ENCODE measurements at places on chromosomes 2 and 18.

DNA sequence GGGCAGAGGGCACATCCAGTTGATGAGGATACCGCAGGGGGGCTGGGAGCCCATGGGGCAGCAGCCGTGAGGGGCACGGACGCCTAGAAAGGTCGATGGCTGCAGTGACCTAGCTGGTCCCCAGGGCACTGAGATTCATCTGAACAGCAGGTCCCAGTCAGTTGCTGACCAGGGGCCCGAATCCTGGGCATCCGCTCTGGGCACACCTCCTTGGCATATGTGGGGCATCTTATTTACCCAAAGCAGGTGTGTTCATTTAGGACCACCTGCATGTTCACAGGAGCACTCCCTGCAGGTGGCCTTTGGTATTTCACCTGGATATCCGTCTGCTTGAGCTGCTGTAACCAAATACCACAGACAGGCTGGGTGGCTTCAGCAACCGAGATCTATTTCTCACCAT is 72.0 kb upstream of the ODC1 start:
- no peak overlapping the region for H3K4me3 ChIP-seq
- H3K27ac ChIP-seq: no peak overlapping the region
- no peaks in the 10 kb centered on the region for H3K4me1 ChIP-seq
- no peak for DNase-seq
- H3K36me3 ChIP-seq: no peaks in the 10 kb centered on the region

GRCh38 chr2:227509824-227510619 is 38.1 kb downstream of the AGFG1 start:
- H3K36me3 ChIP-seq: peaks cover 7% of the 10 kb centered on the region
- no peaks in the 10 kb centered on the region for H3K27me3 ChIP-seq
- H3K4me1 ChIP-seq: peaks cover 2% of the 10 kb centered on the region
- H3K4me3 ChIP-seq: no peak overlapping the region
- no peak overlapping the region for H3K27ac ChIP-seq

DNA sequence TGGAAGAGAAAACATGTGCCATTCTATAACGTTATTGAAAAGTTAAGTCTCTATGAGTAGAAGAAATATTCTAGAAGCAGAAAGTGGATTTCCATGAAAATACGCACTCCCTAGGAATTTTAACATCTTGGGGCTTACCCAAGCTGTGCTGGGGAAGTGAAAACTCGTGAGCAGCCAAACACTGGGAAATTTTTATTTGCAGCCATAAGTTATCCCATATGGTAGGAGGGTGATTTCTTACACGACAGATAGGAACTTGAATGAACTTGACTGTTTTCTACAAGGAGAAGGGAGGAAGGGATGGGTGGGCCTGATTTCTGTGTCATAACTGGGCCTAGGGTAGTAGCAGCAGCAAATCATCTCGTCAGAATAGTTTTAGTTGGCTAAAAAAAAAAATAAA is 272.6 kb downstream of the ETAA1 start:
- peaks cover 3% of the 10 kb centered on the region for H3K4me1 ChIP-seq
- H3K27me3 ChIP-seq: no peaks in the 10 kb centered on the region
- no peak overlapping the region for H3K27ac ChIP-seq
- no peak for DNase-seq

DNA sequence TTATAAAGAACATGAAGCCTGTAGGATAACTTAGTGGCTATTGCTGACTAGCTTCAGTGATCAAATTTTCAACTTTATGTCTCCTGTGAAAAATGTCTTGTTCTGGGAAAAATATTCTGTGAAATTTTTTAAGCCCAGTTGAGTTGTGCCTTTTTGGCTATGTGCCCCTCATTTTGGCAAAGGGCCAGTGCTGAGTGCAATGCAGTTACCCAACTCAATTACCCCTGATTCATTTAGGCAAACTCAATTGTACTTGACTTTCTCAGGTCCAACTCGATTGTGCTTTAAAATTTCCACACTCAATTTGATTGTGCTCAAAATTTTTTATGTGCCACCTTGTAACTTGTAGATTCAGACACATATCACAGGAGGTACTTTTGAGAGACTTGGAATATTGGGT is 548.8 kb upstream of the NRP2 start:
- no peaks in the 10 kb centered on the region for H3K27me3 ChIP-seq
- H3K4me3 ChIP-seq: no peak overlapping the region

DNA sequence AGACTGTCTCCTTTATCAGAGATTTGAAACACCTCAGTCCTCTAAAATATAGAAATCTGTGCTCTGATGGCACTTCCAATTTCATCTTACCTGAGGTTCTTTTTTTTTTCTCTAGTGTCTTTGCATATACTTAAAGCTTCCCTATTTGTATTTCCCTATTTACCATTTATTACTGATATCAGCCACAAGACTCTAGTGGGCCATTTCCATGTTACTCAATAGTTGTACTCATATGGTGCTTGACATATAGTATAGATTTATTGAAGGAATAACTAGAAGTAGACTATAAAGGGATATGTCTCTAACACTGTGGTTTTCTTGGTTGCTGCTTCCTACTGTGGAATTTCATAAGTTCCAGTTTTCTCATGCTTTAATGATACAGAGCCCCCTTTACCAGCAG is 3.0 kb downstream of the RBM45 start:
- DNase-seq: no peak
- no peak overlapping the region for H3K27ac ChIP-seq
- H3K36me3 ChIP-seq: peaks cover 16% of the 10 kb centered on the region
- no peaks in the 10 kb centered on the region for H3K27me3 ChIP-seq
- no peaks in the 10 kb centered on the region for H3K4me1 ChIP-seq
- H3K4me3 ChIP-seq: no peak overlapping the region

GRCh38 chr2:208062113-208062512 is 36.8 kb upstream of the PLEKHM3 start:
- H3K4me3 ChIP-seq: no peak overlapping the region
- H3K27me3 ChIP-seq: no peaks in the 10 kb centered on the region
- H3K36me3 ChIP-seq: no peaks in the 10 kb centered on the region

- peaks cover 42% of the 10 kb centered on the region for H3K4me1 ChIP-seq
- H3K4me3 ChIP-seq: no peak overlapping the region
- no peaks in the 10 kb centered on the region for H3K36me3 ChIP-seq
These were observed 28.5 kb upstream of the ALKAL2 start for GRCh38 chr2:316381-316780.

- peaks cover 6% of the 10 kb centered on the region for H3K4me1 ChIP-seq
- H3K36me3 ChIP-seq: no peaks in the 10 kb centered on the region
- peak overlapping the region; percentile 57 for H3K4me3 ChIP-seq
- DNase-seq: peak; percentile 44
These were observed 1.1 kb downstream of the DLGAP1 start for GRCh38 chr18:4453874-4454536.
